ENCODE measurements at places on chromosomes 5 and 9.

DNA sequence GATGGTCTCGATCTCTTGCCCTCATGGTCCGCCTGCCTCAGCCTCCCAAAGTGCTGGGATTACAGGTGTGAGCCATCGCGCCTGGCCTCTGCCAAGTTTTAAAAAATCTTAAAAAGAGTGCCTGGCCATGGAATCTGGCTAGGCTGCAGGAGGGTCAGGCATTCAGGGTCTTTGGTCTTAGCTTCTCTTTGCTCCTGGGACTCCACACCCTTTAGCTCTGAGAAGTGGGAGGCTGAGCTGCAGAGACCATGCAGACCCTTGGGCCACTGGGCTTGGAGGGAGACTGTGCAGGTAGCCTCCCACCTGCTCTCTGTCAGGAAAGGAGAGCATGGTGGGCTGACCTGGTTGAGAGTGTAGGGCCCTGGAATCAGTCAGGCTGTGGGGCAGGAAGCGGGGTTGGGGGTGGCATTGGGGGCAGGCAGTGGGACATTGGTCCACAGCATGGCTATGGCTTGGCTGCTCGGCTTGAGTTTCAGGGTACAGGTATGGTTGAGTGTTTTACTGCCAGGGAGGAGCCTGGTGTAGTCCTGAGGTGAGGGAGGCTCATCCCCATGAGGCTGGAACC is 20.8 kb downstream of the PHF2 start:
- DNase-seq, result no peak

GRCh38 chr5:156339139-156339841 is 12.3 kb downstream of the SGCD start:
- DNase-seq, result no peak

DNA sequence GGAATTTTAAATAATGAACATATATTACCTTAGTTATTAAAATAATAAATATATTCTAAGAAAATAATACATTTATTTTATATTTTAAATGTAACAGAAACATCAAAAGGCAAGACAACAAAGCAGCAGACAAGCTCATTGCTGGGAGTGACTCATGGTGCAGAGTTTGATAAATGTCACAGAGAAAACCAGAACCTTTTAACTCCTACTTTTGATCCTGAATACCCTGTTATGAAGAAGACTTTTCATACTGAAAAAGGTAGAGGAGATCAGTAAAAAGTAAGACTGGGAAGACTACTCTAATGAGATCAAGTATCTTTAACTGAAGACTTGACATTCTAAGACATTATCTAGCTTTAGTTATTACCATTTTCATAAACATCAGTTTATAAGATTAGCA is 99.0 kb upstream of the GNA14 start:
- no peak for DNase-seq

- no peak for DNase-seq
Measured at GRCh38 chr5:119274767-119275130, 81.1 kb upstream of the TNFAIP8 start.

DNA sequence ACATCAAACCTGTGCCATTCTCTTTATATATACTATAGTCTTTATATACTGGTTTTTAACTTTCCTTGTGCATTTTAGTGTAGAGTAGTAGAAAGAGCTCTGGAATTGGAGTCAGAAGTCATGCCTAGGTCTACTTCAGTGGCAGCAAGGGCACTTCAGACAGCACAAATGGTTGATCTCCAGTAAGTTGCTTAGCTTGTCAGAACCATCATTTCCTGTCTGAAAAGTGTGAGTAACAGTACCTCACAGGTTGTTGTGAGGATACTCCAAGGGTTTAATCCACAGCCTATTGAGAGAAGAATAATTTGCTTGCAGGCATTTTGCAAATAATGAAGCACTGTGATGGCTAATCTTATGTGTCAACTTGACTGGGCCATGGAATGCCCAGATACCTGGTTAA is 95.8 kb upstream of the NR4A3 start:
- no peak for DNase-seq

- no peak for DNase-seq
Measured at GRCh38 chr5:173530547-173530946, 85.9 kb downstream of the BOD1 start.

- DNase-seq, result no peak
Measured at GRCh38 chr9:98607787-98608186, 100.9 kb downstream of the GABBR2 start.

- no peak for DNase-seq
Measured at GRCh38 chr5:101720033-101720432, 576.1 kb downstream of the SLCO4C1 start.

- DNase-seq, result no peak
Measured at GRCh38 chr5:129135633-129136032, 41.1 kb downstream of the ISOC1 start.

DNA sequence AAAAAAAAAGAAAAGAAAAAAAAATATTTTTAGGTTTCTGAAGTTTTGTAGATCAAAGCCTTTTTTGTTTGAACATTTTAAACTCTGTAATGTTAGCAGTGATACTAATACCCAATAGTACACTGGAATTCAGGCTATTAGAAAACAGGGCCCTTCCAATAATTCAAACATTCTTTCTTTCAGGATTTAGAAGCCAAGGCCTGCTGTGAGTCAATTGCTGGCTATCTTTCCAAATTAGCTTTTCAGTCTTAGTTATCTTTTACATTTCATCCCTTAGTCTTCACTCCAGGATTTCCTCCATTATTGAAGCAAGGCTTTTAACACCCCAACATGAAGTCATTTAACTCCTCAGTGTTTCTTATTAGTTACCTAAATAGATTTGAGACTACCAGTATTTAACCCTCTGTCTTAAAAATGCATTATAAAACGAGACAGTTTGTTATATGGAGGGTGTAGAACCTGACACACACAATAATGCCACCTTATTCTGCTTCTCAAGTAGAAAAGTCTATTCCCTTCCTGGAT is 951.9 kb upstream of the DMAC1 start:
- DNase-seq, result no peak

GRCh38 chr9:120857481-120857880 is 14.8 kb upstream of the PSMD5 start:
- DNase-seq, result no peak

DNA sequence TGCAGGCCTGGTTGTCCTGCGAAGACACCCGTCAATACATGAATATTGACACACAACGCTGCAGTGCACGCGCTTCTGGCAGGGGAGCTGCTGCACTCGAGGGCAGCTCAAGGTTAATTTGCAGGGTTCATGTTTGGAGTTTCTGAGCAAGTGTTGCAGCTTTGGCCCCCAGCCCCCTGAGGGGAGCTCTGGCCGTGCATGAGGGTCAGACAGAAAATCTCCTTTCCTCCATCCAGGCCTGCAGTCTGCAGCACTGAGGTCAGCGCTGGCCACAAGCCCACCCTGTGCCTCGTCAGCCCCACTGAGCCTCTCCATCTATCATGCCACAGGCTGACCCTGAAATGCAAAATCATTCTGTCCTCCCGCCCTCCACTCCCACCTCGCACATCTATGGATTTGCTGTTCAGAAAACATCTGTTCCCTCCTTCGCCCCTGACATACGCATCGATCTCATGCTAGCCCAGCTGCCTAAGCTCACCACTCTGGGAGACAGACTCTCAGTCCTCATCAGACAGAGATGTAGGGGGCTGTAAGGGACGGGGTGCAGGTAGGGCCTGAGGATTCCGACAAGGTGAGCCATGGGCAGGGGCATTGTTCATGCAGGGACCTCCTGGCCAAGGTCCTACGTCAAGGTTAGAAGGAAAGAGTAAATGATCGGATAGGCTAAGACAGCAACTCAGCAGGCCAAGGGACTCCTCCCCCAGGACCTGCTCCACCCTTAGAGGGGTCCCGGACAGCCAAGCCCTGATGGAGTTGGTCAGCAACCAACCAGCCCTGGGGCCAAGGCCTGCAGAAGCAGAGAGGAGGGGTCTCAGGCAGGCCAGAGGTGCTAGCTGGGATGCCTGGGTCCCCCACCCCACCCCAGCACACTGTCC is 125.1 kb downstream of the KCNIP1 start:
- no peak for DNase-seq
